ENCODE measurements at places on chromosomes 6 and 20.
A peak's percentile ranks its signal among the peaks of the same experiment; 100 is the strongest.

- no peak for DNase-seq
These were observed 29.3 kb downstream of the SCML4 start for GRCh38 chr6:107794771-107795170.

- DNase-seq, result no peak
These were observed 43.2 kb downstream of the RANBP9 start for GRCh38 chr6:13668291-13668928.

DNA sequence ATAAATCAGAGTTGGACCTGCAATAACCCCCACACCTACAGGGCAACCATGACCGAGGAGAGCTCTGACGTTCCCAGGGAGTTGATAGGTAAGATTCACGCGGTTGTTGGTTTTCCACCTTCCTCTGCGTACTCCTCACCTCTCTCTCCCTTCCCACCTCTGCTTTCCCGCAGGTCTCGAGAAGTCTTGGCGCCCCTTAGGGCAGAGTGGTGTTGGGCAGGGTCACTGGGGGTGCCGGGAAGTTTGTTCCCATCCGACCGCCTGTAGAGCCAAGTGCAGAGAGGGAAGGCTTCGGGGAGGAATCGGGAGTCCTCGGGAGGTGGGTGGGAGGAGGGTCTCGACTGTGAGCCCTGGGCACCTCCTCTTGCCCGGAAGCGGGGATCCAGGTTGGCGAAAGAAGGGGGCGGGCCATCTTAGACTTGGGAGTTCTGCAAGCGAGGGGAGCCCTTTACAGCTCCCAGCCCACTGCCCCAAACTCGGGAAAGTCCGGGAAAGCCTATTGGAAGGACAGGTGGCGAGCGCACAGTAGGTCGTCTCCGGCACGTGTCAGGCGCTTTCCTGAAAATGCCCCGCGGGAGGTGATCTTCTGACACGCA lies 672 bp downstream of the CARMIL1 start:
- DNase-seq, result peak; percentile 7

DNA sequence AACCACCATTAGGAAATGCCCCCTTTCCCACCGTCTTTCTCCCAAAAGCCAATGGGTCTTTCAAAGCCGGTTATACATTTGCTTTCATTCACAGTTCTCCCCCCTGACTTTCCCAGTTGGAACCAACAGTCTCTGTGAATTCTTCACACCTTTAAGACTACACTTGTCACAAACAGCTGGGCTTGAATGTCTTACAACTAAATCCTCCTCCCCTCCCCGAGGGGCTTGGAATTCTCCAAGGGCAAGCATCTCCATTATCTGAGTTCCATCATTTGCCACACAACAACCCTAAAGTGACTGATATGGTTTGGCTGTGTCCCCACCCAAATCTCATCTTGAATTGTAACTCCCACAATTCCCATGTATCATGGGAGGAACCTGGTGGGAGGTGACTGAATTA lies 12.9 kb downstream of the ZFP64 start:
- DNase-seq, result no peak

DNA sequence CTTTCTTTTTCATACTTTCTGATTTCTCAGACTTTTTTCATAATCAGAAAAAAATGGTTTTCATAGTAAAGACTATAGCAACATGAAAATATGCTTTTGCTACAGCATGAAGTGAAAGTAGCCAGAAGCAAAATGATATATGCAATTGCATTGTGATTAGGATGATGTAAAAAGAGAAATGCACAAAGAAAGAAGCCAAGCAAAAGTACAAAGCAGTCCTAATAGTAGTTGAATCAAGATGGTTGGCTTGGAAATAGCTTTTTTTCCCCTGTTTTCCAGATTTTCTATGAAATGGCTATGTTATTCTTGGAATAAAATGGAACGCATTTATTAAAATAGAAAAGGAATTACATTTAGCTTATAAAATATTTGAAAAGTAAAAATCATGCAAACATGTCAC lies 77.3 kb downstream of the SEL1L2 start:
- no peak for DNase-seq

- no peak for DNase-seq
These were observed 49.0 kb downstream of the SCAF8 start for GRCh38 chr6:154782193-154782592.

DNA sequence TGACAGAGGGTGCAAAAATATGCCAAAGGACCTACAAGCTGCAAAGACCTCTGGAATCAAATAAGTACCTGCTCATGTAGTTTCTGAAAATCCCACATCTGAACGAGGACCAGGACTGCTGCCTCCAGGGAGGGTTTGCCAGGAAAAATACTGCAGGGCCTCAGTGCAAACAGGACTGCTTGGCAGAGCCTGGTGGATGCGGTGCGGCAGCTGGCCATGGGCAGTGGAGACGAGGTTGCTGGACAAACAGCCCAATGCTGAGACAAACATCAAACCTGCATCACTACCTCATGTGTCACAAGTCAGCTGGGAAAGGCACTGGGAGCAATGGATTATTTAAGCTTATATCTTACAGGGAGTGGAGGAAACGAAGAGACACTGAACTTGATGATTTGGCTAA lies 238.8 kb downstream of the PAX1 start:
- no peak for DNase-seq

DNA sequence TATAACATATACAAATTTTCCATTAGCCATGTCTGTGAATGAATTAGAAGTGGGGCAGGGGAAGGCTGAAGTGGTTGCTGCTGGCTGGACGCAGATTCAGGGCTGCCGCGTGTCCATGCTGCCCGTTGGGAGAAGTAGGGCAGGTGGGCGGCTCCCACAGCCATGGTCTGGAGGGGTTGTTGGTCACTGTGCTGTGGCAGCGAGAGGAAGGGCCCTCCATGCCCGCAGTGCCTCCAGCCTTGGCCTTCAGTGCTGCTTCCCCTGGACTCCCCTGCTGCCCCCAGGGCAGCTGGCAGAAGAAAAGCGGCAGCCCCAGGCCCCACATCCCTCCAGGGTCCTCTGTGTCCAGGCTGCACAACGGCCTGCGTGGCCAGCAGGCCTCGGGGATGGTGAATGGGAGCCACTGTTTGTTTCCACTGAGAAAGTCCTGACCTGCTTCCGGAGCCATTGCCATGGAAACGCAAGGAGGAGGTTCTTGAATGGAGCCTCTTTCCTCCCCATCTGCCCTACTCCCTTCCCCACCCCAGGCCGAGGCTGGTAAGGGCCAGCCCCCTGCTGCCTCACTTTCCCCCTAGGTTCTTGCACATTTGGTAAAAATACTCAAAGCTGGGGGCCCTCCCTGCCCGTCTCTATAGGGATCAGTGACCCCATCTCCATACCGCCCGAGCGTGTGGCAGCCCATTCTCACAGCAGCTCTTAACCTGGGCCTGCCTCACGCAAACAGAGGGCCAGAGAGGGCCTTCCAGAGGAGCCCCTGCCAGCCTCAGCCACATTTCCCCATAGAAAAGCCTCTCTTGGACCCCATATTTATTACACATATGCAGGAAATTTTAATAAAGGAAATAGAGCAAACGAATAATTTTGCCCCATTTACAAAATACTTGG lies 113.3 kb downstream of the SASH1 start:
- no peak for DNase-seq

DNA sequence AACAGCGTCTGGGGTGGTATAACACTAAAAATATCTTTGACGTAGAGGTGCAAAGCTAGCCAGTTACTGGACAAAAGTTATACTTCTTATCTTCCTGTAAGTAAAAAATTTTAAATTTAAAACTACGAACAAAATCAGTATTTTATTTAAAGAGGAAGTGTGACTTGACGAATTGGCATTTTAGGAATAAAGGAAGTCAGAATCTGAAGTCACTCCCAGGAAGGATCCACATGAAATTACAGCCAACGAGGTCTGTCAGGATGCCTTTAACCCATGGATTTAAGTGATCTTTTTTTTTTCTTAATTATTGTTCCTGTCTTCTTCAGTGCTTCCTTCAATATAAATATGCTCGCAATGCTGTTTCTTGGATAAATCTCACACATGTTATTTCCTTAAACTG lies 27.2 kb upstream of the SNX9 start:
- no peak for DNase-seq

- peak; percentile 17 for DNase-seq
These were observed 62.2 kb upstream of the DDR1 start for GRCh38 chr6:30821862-30822784.

GRCh38 chr6:26556263-26557070 lies 18.3 kb downstream of the HMGN4 start:
- peak; percentile 84 for DNase-seq

All from kidney glomerular epithelial cell (primary cell).